Stromal cell of bone marrow (primary cell): ENCODE measurements at places on chromosomes 6 and 20.

DNA sequence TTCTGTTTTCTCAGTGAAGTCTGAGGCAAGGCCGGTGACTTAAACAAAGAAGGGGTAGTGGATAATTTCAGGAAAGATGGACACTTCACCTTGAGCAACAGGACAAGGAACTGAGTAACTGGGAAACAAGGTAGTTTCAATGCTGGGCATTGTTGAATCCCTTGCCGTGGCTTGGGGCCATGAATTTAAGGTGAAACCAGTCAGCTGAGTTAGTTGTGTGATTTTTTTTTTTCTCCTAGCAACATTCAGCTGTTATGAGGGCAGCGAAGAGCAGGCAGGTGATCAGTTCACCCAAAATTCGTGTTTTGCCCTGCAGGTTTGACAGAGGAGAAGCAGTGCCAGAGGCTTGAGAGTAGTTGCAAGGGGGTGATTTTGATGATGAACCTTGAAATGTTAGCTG, 6.8 kb downstream of the BICRAL start:
- DNase-seq: no peak

DNA sequence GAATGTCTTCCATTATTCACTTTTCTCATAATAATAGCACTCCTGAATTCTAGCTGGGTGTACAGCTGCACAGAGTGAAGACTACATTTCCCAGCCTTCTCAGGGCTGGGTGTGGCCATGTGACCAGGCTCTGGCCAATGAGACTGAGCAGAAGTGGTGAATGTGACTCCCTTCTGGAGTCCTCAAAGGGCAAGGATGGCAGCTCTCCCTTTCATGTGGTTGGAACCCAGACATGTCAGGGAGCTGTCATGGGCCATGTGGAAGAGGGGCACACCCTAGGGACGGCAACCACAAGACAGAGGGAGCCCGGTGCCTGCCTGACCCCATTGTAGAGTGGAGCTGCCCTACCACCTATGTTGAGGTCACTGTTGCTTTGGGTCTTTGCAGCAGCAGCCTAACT, 312.8 kb upstream of the SULF2 start:
- no peak for DNase-seq

GRCh38 chr6:43075670-43076463, at the start of gene PTK7:
Gene PTK7 (plus strand): TSS chr6:43076314. CDS start chr6:43076489, 175 bp downstream.
- no peak for DNase-seq

- no peak for DNase-seq
Measured at GRCh38 chr6:35376281-35376680, 33.9 kb downstream of the PPARD start.

DNA sequence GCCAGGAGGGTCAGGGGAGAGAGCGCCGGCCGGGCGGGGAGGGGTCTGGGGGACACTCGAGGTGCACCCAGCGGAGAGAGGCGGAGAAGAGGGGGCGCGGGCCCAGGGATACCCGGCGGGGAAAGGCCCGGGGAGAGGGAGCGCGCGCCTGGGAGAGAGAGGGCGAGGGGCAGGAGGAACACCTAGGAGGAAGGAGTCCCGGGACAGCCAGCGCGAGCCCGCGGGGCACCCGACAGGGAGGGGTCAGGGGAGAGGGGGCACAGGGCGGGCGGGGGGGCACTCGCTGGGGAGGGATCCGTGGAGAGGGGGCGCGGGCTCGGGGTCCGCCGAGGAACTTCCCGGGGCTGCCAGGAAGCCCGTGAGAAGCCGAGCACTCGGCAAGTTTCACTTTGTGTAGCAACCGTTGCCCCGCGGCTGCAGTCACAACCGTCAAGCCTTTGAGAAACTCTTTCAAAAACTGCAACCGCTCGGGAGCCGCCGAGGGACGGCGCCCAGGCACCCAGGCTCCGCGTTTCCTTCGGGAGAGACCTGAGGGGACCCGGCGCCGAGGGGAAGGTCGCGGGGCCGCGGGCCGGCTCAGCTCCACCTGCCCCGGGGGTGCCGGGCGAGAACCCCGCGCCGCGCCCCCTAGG, 471 bp downstream of the EZR start:
- no peak for DNase-seq

DNA sequence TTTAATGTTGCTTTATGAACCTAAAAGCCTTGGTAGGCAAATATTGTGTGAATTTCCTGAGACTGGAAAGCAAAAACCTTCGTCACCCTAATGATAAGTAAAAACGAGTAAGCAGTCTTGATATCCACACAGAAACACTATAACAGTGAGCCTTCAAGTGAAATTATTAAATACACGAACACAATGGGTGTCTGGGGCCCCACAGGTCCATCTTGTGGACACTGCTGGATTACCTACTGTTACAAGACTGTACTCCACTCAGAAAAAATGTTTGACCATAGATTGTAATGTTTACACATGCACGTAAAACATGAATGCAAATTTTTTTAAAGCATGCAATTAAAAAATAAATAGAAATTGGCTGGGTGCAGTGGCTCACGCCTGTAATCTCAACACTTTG, 466.9 kb downstream of the CD83 start:
- DNase-seq: no peak

DNA sequence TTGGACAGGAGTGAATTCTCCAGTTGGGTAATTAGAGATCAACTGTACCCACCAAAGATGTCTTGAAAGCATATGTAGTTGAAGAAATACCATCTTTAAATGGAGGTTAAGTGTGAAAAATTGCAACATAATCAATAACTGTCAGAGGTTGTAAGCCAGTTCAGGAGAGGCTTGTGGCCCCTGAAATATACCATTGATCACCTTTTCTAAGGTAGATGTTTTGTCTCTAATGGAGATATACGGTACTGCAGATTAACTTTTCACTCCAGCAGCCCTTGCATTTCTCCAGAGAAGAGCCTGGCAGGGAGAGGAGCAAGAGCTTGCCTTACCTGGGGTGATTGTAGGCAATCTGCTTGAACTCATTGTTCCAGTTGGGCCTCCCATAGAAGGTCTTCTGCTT, 48.8 kb downstream of the NOX3 start:
- DNase-seq: no peak

DNA sequence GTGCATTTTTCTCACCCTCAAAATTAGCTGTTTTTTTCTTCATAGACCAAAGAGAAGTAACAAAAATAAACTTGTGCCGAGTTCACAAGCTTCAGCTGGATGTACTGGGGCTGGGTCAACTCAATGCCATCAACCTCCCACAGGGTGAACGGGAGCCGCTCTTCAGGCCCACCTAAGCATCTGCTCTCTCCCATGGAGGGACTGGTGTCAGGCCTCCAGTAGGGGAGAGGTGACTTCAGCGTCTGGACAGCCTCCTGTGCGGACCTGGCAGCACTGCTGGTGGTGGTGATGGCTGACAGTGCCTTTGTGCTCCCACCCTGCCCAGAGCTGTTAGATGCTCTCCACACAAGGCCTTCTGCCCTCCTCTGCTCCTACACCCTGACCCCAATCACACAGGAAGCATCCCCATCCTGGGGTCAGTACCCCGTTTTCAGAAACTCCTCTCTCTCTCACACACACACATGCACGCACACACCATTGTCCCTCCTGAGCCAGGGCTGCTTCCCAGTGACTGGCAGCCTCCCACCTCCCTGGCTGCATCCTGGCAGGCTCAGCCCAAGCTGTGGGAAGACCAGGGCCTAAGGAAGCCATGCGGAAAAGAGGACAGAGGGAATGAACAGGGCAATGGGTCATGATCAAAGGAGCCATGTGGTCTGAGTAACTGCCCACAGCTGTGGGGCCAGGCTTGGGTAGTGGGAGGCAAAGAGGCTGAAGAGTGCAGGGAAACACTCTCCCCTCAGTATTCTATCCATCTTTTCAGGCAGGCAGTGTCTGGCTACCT, 17.7 kb downstream of the CST8 start:
- no peak for DNase-seq

GRCh38 chr20:18778690-18779392, 34.7 kb upstream of the SCP2D1 start:
- DNase-seq: no peak

DNA sequence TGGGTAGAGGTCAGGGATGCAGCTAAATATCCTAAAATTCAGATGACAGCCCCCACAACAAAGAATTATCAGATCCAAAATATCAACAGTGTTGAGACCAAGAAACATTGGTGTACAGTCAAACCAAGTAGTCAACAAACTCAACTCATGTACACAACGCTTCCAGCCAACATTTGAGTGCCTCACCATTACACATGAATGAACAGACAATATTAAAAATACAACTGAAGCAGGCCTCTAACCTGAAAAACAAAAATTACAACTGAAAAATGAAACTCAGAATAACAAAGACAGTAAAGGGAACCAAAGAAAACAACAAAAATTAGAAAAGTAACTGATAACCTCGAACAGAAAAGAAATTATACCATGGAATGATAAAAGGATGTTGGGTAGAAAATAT, 46.2 kb downstream of the HACE1 start:
- DNase-seq: no peak

GRCh38 chr6:70336996-70337742, 34.3 kb upstream of the COL9A1 start:
- DNase-seq: no peak

DNA sequence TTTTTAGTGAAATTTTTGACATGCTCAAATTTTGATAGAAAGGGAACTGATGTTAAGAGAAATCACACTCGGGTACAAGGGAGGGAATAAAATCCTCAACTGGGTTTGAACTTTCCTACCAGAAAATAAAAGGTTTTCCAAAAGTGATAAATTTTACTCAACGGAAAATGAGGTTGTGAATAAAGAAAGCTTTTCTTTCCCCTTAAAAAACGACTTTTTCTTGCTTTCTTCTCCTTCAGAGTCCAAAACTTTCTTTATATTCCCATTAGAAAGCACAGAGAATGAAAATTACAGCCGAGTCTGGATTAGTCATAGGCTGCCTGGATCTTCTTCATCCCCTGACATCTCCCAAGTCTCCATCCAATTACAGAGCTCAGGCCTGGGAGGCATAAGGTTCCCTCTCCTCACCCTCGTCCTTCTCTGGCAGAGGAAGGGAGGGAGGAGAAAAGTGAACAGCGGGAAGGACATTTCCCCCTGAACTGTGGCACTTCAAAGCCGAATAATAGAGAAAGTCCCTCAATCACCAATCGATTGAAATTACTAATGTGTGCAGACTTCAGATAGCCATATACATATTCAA, 28.1 kb upstream of the QKI start:
- no peak for DNase-seq
